ENCODE measurements at places on chromosomes 7 and 10.
A peak's percentile ranks its signal among the peaks of the same experiment; 100 is the strongest.

- DNase-seq: no peak
Observed at GRCh38 chr10:48300556-48300955, 5.9 kb upstream of the MAPK8 start.

GRCh38 chr10:103885617-103886016, 30.2 kb upstream of the SH3PXD2A start:
- no peak for DNase-seq

DNA sequence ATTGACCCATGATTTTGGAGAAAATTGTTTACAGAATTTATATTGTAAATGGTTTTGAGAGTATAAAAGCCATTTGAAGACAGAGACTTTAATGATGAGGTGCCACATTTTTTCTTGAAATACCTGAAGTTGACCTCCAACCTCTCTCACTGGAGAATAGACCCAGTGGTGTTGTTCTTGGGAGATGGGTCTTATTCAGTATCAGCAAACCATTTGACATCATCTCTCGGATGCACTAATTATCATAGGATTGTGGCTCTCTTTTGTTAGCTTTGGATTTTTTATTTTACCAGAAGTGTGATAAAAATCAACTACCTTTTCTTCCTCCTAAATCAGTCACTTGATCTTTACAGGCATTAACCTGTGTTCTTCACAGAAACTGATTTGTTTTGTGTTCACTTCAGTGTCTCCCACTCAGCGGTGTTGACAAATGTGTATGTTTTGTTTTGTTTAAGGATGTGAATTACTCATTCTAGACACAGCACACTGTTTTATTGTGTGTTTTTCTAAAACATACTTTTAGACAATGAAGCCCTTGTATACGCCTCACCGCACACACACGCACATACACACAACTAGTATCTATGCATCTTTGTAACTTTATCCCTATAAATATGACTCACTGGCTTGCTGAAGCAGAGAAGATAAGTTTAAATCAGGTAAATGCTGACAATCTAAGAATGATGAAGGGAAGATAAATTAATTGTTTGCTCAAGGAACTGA, 455.6 kb downstream of the INHBA start:
- no peak for DNase-seq

GRCh38 chr10:35565602-35566081, 39.5 kb upstream of the GJD4 start:
- no peak for DNase-seq

DNA sequence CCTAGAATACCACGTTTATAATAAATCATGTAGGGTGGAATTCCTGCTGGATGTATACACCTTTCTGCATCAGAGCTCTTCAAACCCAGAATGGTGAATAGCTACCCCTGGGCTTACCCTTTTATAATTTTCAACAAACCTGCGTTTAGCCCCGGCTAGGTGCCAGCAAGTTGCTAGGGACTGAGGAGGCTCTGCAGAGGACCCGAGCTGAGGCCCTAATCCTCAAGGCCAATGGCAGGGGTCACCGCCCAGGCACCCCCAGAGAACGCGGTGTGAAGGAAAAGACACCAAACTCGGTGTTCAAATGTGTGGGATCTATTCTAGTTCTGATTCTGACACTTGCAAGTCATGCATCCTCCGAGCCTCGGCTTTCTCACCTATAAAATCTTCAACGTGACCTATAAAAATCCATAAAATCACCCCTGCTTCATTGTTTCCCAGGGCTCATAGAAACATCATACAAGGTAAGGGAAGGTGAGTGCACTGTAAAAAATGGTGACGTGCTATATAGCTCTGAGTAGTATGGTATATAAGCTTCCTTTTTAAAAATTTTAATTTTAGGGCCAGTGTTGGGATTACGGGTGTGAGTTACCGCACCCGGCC, 2.5 kb upstream of the ANXA11 start:
- DNase-seq: no peak

GRCh38 chr10:23325132-23325531, 19.5 kb downstream of the C10orf67 start:
- no peak for DNase-seq

- DNase-seq: no peak
Observed at GRCh38 chr10:74234569-74234968, 83.5 kb downstream of the ADK start.

DNA sequence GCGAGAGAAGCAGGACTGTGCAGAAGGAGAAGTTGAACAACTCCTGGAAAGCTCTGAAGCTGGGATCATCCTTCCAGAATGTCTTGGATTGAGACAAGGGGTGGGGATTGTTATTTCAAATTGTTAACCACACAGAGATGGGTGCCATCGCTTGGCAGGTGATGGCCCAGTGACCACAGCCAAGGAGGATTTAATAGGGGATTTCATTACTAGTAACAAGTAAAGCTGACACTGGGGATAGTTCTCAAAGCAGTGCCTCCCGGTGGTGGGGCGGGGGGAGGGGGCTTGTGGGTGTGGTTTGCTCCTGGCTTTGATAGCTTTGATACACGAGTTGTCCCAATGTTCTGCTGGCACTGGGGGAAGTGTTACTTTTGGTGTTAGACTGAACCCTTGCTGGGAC, 59.2 kb downstream of the ZNF503 start:
- DNase-seq: no peak

DNA sequence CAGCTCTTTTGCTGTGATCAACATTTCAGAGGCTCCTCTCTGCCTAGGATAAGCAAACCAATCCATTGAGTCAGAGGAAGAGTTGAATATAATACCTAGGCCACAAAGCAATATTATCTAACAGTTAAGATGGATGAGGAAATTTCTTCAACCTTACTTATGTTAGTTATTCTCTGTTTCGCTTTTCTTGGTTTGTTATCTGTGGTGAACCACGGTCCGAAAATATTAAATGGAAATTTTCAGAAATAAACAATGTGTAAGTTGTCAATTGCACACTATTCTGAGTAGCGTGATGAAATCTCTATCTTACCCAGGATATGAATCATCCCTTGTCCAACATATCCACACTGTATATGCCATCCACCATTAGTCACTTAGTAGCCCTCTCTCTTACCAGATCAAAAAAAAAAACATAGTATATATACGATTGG, 1.5 kb upstream of the HTR7 start:
- DNase-seq: no peak

GRCh38 chr7:155343661-155344121, 46.0 kb downstream of the INSIG1 start:
- no peak for DNase-seq

DNA sequence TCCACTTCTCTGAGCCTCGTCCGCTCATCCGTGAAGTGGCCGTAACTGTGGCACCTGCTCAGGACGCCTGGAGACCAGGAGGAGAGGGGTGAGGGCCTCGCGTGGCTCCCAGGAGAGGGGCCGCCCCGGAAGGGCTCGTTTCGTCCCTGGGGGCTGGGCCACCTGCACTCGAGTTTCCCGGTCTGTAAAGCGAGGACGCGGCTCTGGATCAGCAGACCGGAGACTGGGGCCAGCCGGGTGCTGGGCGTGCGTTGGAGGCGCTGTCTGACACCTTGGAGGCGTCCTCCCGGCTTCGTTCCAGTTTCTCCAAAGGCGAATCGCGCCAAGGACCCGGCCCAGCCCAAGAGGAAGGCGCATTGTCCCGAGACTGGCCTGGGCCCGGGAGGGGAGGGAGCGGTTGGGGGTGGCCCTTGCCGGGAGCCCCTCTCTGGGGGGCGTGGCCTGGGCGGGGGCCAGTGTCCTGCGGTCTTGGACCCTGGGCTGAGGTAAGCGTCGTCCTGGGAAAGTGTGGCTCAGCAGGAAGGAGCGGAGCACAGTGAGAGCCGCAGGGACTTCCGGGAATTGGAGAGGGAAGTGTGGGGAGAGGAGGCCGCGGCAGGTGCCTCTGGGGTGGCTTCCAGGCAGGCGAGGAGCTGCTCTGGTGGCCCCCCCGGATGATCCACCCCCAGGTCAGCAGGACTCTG, 89.6 kb downstream of the FOXL3 start:
- DNase-seq: no peak

GRCh38 chr10:67222934-67223333, 297.1 kb downstream of the LRRTM3 start:
- DNase-seq: peak; percentile 42

DNA sequence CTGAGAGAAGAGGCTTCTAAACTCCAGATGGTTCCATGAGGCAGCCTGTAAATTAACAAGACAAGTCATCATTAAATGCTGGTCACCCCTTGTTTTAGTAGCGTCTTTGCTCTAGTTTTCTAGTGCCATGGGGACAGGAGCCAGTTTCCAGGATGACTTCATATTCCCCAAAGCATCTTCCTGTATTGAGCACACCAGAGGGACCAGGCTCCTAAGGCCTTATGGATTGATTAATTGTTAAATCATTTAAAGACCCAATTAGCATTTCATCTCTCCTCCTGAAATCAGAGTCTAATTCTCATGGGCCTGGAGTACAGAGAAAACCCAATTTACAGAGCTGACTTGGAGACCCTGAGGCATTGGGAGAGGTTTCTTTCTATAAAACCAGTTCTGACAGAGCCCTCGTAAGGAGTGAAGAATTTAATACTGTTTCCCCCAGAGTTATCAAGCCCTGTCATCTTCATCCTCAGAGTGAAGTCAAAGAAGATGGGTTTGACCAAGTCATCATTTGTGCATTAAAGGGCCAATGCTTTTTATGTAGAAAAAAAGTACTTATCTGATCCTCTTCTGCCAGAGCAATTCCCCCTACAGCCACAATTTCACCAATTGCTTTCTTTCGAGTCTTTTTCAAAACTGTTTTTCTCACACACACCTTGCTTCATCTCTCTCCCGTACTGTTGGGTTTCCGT, 678.7 kb downstream of the SDK1 start:
- DNase-seq: no peak

DNA sequence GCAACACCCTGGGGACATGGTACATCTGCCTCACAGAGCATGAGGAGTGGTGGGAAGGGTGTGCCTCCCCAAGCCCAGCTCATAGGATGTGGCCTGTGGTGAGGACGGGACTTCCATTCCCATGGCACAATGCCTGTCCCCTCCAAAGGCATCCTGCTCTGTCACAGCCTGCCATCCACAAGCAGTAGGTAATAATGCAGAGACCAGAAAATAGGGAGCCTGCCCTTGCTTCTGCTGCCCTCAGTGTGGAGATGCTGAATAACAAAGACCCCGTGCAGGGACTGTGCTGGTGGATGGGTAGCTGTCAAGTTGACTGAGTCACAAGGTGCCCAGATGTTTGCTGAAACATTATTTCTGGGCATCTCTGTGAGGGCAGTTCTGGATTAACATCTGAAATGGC, 199.9 kb upstream of the GRB10 start:
- DNase-seq: no peak

DNA sequence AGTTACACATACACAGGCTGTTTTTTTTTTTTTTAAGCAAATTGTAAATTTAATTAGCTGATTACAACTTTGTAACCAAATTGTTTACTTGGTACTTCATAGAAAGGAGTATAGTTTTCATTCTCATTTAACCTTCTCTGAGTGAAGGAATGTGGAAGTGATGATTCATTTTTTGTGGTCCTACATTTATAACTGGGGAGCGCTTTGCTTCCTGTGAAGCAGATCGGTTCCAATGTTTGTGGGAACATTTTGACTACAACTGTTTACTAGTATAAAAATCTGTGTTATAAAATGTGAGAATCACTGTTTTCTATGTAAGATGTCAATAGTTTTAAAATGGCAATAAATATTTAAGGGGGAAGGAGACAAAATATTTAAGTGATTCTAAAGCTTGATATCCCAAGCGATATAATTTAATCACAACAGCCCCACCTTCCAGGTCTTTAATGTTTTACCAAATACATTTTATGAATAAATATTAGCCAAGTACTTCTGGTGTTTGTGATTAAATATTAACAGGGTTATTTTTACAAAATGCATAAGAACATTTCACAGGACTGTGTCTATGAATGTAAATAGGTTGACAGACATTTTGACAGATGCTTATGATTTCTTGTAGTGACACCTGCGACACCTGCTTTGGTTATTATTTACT, 57.1 kb downstream of the NXPH1 start:
- no peak for DNase-seq

DNA sequence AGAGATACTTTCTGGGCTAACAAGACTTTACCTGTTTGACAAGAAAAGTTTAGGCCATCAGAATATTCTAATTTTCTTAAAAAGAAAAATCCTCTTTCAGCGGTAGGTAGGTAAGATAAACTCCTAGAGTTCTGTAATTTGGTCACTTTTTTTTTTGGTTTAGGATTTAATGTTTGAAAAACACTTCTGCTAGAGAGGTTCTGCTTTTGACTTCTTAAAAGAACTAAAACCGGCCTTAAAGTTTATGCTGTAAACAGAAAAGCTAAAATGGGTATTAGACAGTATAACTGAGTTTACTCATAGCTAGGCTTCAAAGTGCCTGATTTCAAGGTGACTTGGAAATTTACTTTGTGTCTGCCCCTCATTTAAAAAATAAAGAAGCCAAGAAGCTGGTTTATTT, 21.7 kb upstream of the KMT2E start:
- DNase-seq: no peak

DNA sequence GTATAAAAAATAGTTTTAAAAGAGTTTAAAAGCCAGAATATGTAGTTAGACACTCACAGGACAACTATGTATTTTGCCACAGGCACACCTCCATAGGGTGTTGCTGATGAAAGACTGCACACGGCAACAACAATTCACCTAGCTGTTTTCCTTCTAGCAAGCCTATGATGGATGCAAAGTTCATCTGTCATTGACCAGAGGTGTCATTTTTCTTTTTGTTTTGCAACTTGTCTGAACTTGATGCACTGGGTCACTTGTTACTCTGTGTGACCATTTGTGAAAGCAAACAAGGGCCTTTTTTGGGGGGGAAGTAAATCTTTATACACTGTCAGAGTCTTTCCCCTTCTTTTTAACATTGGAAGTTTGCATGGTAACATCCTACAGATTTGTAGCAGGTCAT, 258.0 kb upstream of the SEMA3A start:
- DNase-seq: no peak

GRCh38 chr10:131169146-131169545, 142.4 kb downstream of the TCERG1L start:
- DNase-seq: no peak

GRCh38 chr7:4792537-4793126, 17.2 kb downstream of the AP5Z1 start:
- DNase-seq: no peak

DNA sequence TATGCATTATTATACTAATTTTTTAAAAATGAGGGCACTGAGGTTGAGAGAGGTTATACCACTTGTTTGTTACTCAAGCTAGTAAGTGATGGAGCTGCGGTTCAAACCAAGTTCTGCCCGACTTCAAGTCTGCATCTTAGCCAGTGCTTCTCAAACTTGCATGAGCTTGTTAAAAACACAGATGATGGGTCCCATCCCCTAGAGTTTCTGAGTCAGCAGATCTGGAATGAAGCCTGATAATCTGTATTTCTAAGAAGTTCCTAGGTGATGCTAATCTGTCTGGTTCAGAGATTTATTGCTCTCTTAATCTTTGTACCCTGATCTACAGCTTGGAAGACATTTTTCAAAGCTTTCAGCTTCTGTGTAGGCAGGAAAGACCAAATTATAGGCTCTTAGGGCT, 67.7 kb upstream of the CC2D2B start:
- DNase-seq: peak; percentile 27

- no peak for DNase-seq
Observed at GRCh38 chr7:132578826-132579225, 2.6 kb upstream of the PLXNA4 start.

GRCh38 chr7:20064974-20065862, 152.0 kb downstream of the MACC1 start:
- peak; percentile 14 for DNase-seq

Data from renal pelvis (tissue), 12 donors.